CD4-positive, CD25-positive, alpha-beta regulatory T cell (primary cell): ENCODE measurements at places on chromosomes 11 and 22. TPM values are rescaled to one million over a fixed set of nuclear protein-coding genes. Genes with fewer than 3 reads are reported as not detected.

MED19 gene
- polyA plus RNA-seq: 20.8 TPM

MPZL2 gene
- polyA plus RNA-seq: not detected

- no peak for DNase-seq
Observed at GRCh38 chr11:100625041-100625440, 62.0 kb upstream of the ARHGAP42 start.

GRCh38 chr11:7672960-7673723 is at the start of gene CYB5R2:
Gene CYB5R2, minus strand, starts transcription at chr11:7673500. Its CDS starts 675 bp downstream, at chr11:7672825.
- DNase-seq: no peak

DNA sequence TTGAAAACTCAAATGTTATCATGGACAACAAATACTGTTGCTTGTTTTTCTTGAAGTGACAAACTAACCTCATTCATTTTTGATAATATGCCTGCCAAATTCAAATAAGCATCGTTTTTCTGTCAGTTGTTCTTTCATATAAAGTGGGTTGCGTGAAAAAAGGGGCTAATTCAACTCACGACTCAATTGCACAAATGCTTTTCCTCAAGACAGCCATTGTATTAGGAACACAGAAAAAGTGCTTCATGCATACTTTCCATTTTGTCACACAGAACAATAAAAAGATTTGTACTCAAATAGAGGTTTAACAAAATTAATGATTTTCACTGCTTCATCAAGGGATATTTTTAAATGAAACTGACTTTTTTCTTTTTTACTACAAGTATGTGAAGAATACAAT is 94.6 kb upstream of the ALKBH3 start:
- DNase-seq: no peak

DNA sequence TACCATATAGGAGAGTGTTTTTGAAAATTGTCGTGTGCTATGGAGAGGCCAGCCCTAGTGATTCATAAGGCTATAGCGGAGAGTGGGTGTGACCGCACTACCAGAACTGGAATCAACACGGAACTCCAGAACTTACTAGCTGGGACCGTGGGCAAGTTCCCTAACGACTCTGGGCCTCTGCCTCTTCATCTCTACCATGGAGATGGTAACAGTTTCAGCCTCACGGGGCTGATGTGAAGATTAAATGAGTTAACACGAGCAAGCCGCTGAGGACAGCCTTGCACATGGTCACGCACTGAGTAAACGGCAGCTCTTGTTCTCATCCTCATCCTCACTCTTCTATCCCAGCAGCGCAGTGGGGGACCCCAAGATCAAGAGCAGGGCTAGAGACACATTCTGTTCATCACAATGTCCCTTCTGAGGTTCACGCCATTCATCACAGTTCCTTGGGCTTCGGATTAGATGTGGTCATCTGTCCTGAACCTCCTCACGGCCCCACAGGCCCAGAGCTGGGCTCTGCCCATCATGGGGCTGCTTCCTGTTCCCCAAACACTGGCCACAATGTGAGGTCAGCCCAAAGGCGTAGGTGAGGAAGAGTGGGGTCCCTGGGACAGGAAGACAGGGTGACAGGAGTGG is 47.2 kb upstream of the CD5 start:
- no peak for DNase-seq

DNA sequence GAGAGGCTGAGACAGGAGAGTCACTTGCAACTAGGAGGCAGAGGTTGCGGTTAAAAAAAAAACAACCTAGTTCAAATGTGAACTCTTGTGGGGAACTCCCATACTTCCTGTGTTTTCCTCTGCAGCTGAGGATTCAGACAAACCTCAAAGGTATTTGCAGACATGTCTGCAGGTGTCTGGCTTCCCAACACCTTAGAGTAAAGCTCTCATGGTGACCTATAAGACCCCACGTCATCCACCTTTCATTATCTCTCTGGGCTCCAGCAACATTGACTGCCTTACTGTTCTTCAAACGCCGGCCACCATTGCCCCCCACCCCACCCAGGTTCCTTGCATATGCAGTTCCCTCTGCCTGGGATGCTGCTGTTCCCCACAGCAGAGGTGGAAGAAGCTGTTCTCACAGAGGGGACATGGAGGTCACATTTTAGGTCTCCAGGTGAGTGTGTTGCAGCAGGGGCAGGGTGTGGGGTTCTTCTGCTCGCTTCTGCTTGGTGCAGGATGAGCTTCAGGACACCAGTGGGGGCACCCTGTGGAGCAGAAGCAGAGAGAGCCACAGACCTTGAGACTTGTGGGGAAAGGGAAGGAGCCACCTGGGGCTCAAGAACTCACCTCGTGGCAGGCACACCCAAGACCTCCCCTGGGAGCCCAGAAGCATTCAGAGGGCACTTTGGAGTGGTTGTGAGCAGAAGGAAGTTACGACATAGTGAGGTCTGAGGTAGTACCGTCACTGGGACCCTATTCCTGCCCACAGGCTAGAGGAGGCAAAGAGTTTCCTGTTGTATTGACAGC is 203.2 kb downstream of the CSNK2A3 start:
- DNase-seq: peak; percentile 21
